ENCODE measurements at places on chromosomes 12 and 14. TPM values are rescaled to one million over a fixed set of nuclear protein-coding genes. Genes with fewer than 3 reads are reported as not detected.

GRCh38 chr12:125418902-125419564 is 353.8 kb downstream of the AACS start:
- no peak overlapping the region for H3K4me3 ChIP-seq
- no peaks in the 10 kb centered on the region for H3K4me1 ChIP-seq
- H3K27ac ChIP-seq: no peak overlapping the region
- DNase-seq: no peak
- no peaks in the 10 kb centered on the region for H3K36me3 ChIP-seq

DNA sequence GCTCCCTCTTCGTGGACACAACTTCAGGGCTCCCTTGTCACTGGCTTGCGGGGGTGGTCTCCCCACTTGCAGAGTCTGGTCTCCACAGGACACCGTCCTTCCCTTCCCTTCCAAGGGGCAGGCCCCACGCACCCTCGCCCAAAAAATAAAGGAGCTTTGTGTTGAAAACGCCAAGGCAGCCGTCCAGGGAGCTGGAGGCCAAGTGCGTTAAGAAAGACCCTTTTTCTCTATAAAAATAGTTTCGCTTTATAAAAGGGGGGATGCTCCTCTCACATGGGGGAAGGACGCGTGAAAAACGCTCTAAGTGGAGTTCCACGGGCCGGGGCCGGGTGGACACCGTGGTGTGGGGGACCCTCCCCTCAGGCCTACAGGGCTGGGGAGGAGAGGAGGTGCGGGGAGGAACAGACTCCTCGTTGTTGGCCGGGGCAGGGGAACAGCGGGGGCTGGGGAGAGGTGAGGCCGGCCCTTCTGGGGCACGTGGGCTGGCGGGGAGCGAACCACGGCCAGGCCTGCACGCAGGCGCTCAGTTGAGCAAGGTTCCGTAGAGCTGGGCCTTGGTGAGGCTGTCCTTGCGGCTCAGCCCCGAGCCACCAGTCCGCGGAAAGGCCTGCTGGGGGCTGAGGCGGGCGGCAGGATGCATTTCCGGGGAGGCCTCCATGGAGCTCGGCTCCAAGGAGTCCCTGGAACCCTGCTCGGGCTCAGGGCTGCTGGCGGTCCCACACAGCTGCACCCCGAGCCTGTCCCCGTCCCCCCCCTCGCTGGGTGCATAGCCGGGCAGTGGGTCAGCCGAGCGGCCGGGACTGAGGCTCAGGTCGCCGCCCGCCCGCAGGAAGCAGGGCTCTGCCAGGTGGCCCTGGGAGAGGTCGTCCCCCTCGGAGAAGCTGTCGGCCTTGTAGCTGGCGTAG is 49.5 kb downstream of the BEGAIN start:
- no peaks in the 10 kb centered on the region for H3K36me3 ChIP-seq
- H3K27me3 ChIP-seq: no peaks in the 10 kb centered on the region
- H3K4me1 ChIP-seq: peaks cover 17% of the 10 kb centered on the region
- H3K4me3 ChIP-seq: no peak overlapping the region
- peak; percentile 14 for DNase-seq

- H3K27me3 ChIP-seq: peaks cover 62% of the 10 kb centered on the region
- H3K4me3 ChIP-seq: no peak overlapping the region
- H3K27ac ChIP-seq: no peak overlapping the region
- no peaks in the 10 kb centered on the region for H3K4me1 ChIP-seq
Observed at GRCh38 chr14:53946071-53946403, 10.6 kb downstream of the BMP4 start.

RAB2B gene
- 21.1 TPM for total RNA-seq

BAG5 gene
- total RNA-seq: 39.4 TPM

DNA sequence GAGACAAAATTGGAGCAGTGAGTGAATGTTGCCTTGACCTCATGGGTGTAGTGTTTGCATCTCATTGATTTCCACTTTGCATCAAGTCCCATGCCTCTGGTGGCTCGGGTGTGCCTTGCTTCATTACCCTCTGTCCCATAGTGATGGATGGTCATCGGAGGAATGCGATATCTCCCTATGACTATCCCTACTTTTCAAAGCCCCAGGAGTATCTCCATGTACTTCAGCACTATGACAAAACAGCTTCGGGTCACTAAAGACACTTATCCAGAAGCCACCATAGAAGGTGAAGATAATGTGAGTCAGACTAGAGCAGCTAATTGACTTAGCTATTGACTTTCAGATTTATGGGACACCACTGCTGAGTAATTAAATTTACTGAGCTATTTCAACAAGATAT is 355.1 kb upstream of the CCDC196 start:
- no peak overlapping the region for H3K4me3 ChIP-seq
- H3K4me1 ChIP-seq: no peaks in the 10 kb centered on the region
- no peak overlapping the region for H3K27ac ChIP-seq
- no peak for DNase-seq
- no peaks in the 10 kb centered on the region for H3K27me3 ChIP-seq

GRCh38 chr14:99563749-99564129 is 40.3 kb downstream of the CCDC85C start:
- no peaks in the 10 kb centered on the region for H3K36me3 ChIP-seq
- no peaks in the 10 kb centered on the region for H3K4me1 ChIP-seq
- H3K4me3 ChIP-seq: no peak overlapping the region
- DNase-seq: no peak
- H3K27me3 ChIP-seq: no peaks in the 10 kb centered on the region

DNA sequence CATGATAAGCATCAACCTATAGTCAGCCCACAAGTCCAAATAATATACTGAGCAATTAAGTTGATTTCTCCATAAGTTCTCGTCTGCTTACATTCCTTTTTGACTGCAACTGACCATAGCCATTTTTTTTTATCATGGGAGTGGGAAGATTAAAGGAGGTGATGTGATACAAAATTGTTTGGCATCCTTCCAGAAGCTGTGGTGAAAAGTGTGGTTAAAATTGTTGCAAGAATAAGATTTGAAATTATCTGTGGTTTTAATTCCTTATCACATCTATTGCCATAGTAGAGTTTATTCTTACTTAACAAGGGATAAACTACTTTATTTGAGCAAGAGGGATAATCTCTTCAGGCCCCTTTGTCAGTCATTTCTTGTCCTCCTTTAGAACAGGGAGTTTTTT is 50.7 kb downstream of the LIN52 start:
- DNase-seq: no peak
- H3K4me1 ChIP-seq: peaks cover 8% of the 10 kb centered on the region
- H3K27ac ChIP-seq: no peak overlapping the region
- no peaks in the 10 kb centered on the region for H3K36me3 ChIP-seq
- no peaks in the 10 kb centered on the region for H3K27me3 ChIP-seq
- no peak overlapping the region for H3K4me3 ChIP-seq

- no peak for DNase-seq
- H3K27me3 ChIP-seq: no peaks in the 10 kb centered on the region
- H3K4me1 ChIP-seq: no peaks in the 10 kb centered on the region
- no peak overlapping the region for H3K27ac ChIP-seq
- no peaks in the 10 kb centered on the region for H3K36me3 ChIP-seq
- H3K4me3 ChIP-seq: no peak overlapping the region
Observed at GRCh38 chr14:102993523-102993922, 63.8 kb downstream of the CDC42BPB start.

PRKD1 gene
- not detected for total RNA-seq

GRCh38 chr12:31759632-31760459 is 31.0 kb upstream of the AMN1 start:
- no peaks in the 10 kb centered on the region for H3K4me1 ChIP-seq
- H3K4me3 ChIP-seq: no peak overlapping the region
- DNase-seq: no peak
- no peaks in the 10 kb centered on the region for H3K27me3 ChIP-seq
- no peaks in the 10 kb centered on the region for H3K36me3 ChIP-seq
